Cerebellar cortex (tissue), 1 donor: ENCODE measurements at places on chromosomes 1 and 21.

DNA sequence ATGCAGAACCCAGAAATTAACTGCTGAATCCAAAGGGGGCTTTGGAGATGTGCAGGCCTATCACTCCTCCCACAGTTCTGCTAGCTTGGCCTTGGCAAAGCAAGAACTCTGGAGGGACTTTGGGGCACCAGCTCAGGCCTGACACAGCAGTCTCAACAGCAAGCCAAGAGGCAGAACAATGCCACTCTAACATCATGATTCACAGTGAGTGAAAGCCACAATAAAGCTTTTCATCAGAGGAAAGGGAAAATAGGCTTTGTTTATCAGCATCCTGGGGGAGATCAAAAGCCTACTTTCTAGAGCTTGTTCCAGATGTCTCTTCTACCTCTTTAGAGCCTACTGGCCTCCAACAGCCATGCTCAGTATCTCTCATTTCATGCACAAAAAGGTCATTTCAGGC, 283.4 kb downstream of the KCNH1 start:
- DNase-seq, result peak; percentile 58

- no peak for DNase-seq
These were observed 61.0 kb upstream of the C8B start for GRCh38 chr1:57026624-57027354.

- no peak for DNase-seq
These were observed 21.3 kb downstream of the ACOT11 start for GRCh38 chr1:54569339-54569738.

DNA sequence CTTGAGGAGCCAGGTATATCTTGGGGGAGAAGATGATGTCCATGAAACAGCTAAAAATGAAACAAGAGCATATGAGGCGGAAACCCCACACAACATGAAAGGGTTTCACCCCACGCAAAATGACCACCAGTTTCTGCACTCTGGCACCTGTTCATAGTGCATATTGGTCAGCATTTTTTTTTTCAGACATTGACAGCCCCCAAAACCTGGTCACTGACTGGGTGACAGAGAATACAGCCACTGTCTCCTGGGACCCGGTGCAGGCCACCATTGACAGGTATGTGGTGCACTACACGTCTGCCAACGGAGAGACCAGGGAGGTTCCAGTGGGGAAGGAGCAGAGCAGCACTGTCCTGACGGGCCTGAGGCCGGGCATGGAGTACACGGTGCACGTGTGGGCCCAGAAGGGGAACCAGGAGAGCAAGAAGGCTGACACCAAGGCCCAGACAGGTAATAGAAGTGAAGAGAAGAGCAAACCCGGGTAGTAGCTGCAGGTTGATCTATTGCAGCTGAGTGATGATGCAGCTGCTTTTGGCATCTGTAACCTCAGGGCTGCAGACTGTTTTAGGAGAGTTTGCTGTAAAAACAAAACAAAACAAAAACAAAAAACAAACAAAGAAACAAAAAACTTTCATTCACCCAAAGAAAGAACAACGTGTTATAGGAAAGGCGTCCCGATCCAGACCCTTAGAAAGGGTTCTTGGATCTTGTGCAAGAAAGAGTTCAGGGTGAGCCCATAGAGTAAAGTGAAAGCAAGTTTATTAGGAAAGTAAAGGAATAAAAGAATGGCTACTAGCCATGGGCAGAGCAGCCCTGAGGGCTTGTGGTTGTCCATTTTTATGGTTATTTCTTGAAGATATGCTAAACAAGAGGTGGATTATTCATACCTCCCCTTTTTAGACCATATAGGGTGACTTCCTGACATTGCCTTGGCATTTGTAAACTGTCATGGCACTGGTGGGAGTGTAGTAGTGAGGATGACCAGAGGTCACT, 51.0 kb downstream of the TNN start:
- no peak for DNase-seq

DNA sequence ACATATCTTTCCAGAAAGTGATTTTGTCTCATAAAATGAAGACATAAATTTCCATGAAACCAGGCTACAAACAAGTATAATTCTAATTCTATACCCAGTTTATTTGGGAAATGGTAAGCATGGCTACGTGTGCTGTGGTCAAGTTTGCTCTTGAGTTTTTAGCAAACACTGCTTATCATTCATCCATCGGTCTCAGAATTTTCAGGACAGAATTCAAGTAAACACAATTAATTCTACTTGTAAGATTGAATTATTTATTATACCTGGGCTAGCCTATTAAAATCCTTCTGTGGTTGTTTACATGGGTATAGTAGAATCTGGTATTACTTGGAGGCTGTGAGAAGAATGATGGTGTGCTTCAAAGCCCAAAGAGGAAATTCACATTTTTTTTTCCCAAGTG, 68.3 kb downstream of the CHIA start:
- DNase-seq, result no peak

- no peak for DNase-seq
These were observed 88.5 kb downstream of the CCDC30 start for GRCh38 chr1:42551590-42551989.

DNA sequence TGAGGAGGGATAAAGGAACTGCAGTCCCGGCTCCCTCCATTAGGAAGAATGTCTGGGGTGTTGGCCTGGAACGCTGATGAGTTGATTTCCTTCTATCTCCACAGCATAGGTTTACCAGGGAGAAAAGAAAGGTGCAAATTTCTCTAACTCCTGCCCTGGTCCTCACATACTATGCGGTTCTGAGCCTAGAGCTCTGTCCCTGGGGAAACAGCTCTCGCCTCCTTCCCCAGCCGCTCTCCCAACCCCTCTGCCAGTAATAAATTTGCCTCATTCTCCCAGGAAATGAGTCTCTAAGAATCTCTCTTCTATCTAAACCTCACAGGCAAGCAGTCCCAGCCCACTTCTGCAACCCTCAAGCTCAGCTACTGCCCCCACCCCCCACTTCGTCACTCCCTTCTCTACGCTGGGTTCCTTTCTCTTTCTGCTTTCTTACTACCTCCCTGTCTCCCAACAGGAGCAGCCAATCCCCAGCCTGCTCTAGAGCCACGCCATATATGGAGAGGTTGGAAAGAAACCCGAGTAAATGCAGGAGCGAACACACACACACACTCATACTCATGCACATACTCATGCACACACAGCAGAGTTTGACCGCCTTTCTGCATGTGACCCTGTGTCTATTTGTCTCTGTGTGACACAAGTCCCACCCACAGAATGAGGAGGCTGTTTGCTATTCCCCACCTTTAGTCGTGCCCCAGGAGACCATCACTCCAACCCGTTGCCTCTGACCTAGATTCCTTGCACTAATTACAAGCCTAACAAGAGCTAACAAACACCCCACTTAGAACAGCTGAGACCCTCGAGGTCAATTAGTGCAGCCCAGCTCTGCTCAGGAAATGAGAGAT, 13.4 kb downstream of the PLEKHO1 start:
- peak; percentile 98 for DNase-seq

DNA sequence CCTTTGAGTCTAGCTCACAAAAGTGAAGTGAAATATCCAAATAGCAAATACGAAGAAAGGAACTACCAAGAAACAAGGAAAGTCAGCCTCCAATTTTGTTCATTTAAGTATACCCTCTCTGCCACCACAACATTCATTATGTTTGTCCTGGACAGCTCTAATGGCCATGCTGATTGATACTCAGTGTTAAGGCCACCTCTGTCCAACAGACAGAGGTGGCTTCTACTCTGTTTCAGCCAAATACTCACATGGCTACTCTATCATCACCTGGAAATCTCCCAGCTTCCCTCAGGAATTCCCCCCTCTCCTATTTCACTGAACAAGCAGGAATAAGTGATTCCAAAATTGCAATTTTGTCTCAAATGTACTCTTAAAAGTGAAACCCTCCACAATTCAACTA, 10.7 kb downstream of the APP start:
- no peak for DNase-seq

GRCh38 chr1:16960560-16961296, 19.7 kb downstream of the MFAP2 start:
- DNase-seq, result no peak

DNA sequence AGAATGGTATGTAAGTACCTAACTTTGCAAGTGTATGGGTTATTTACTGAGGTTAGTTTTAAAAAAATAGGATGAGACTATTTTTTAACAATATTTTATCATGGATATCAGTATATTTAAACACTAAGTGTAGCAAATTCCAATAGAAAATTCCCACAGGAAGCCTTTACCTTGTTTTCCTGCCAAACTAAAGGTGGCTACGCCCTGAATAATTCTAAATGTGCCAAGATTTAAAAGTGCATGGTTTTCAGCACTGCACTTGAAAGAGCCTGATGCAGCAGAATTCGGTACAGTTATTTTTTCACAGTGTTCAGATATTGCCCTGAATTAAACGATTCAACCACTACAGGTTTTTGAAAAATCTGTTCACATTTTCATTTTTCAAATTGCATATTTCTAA, 1622.8 kb upstream of the B3GALT2 start:
- DNase-seq, result no peak

- no peak for DNase-seq
These were observed 35.6 kb upstream of the OPRD1 start for GRCh38 chr1:28776341-28776740.

DNA sequence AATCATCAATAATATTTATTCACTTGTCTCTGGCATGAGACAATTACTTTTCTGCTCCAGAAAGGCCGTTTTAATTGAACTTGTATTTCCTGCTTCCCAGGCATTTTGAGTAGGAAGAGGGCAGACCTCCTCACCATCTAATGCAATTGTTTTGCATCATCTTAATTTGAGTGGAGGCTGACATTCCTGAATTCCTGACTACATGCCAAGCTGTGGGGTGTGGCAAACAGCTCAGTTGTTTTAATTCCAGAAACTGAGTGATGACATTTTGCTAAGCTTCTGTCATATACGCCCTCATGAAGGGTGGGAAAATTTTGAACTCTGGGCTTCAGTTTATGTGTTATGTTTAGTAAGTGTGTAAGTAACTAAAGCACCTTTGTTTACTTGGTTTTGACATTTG, 125.4 kb upstream of the USP25 start:
- no peak for DNase-seq

- no peak for DNase-seq
These were observed 43.0 kb downstream of the RGS18 start for GRCh38 chr1:192201303-192201702.

DNA sequence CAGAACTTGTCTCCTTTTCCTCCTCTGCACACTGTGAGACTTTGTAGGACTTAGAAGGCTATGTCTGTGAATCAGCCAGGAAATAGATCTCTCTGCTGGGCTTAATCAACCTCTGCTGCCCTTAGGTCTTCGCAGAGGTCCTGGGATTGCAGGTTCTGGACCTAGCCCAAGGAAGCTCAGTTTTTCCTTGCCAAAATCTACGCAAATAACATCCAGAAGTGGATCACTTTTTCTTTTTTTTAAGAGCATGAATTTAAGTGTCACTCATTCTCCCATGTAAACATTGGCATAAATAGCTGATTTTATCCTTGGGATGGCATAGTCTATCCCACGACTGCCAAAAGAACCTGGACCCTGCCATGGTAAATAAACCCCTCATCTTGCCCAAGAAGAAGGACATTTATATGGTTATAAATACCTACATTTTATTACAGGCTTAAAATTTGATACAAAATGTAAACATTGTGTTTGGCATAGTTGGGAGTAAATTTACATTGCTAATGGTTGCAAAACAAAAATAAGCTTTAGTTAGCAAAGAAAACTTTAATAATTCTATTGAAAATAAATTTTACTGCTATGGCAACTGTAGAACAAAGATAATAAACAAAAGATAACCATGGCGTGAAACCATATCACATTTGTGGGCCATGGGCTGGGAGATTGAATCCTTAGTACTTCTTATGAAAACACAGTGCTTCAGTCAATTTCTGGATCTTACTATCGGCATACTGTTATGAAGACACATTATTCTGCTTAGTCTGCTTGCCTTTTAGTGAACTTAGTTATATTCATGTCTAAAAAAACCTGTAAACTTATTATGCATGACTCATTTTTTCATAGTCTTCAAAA, 24.5 kb upstream of the DISC1 start:
- no peak for DNase-seq

GRCh38 chr1:208347191-208347590, 103.0 kb upstream of the PLXNA2 start:
- DNase-seq, result no peak

GRCh38 chr1:19338323-19338762, 26.2 kb downstream of the SLC66A1 start:
- peak; percentile 34 for DNase-seq

GRCh38 chr1:84611796-84612195, 37.6 kb upstream of the CTBS start:
- no peak for DNase-seq

DNA sequence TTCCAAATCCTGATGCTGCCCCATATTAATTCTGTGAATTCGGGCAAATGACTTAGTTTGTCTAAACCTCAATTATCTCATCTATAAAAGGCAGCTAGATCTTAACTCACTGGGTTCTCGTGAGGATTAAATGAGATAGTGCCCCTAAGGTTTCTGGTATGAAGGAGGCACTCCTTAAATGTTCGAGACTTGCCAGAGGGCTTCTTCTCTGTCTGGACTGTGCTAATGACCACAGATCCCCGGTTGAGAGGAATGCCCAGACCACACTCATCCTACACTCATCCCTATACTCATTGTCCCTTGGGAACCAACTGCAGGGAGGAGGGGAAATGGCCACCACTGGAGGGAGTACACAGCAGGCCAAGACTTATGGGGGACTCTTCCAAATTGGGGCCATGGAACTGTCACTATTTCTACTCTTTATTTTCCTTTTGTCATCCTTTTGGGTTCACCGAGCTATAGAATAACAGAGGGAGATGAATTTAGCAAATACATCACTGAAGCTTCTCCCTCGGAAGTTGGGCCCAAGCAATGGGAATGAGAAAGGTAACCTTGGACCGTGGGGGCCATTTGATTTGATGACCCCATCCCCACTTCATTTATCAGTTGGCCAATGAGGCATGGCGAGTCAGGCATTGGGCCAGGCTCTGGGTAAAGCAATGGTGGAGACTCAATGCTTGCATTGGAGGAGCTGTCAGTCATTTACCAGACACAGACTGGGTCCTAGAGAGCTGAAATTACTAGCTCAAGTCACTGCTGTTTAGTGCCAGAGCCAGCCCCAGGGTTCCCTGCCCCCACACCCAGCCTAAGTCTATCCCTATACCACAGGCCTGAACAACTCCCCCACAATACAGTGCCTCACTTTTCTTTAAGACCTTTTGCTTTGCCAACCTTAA, 5.1 kb downstream of the ATF3 start:
- no peak for DNase-seq

- DNase-seq, result no peak
These were observed 5.9 kb downstream of the IGSF3 start for GRCh38 chr1:116661633-116662032.

- DNase-seq, result no peak
These were observed 23.8 kb downstream of the PMVK start for GRCh38 chr1:154912755-154913154.

DNA sequence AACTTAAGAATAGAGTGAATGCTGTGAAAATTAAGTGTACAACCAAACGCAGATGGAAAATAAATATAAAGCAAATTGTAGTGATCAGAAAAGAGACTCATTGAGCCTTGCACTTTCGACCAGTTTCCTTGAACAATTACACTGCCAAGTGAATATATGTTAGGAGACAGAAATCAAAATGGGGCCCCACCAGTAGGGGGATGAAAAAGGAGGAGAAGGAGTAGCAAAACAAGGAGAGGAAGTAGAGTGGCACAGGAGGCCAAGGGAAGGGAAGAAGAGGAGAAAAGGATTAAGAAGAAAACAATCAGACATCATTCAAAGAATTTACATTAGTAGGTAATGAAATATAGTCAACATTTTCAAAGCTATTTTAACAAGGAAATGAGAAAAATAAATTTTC, 1770.6 kb downstream of the PLA2G4A start:
- DNase-seq, result no peak
